Kidney tubule cell (primary cell): ENCODE measurements at places on chromosomes 4 and X.
A peak's percentile ranks its signal among the peaks of the same experiment; 100 is the strongest.

DNA sequence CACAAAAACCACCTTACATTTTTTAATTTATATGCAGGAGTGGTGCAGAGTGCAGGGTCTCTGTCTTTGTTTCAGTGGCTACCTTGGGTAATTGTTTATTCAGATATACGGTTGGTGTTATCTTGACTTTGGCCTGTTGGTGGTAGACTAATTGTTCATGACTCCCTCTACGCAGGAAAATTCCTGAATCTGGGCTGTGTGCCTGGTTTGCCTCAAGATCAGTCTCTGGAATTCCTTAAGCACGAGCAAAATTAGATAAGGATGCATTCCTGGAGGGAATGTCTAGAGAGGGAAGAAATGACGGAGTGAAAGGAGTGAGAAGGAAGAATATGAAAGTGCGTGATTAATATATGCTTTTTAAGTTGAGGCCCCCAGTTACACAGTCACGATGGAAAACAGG lies 576.9 kb upstream of the PCDH10 start:
- DNase-seq: no peak

- peak; percentile 18 for DNase-seq
These were observed 90.2 kb downstream of the ARHGAP10 start for GRCh38 chr4:147822128-147822527.

DNA sequence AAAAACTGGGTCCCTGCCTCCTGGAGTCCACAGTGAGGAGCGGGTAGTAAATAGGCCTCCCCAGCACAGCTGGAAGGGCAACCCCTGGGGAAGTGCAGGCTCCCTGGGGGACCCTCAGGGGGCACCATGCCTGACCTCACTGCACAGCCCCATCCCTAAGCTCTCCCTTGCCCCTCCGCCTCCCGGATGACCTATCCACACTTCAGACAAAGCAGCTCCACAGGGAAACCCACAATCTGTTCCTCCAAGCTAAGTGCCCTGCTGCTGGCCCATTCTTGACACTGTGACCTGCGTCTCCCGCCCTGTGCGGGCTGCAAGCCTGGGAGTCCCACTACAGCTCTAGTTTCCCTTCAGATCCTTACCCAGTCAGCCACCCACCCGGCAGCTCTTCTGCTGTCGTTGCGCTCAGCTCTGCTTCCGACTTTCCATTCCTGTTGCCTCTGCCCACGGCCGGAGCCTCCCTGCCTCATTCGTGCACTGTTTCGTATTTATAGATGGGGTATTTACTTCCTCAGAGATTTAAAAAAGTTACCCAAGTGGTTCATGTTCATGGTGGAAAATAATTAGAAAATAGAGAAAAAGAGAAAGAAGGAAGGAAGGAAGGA lies 47.0 kb upstream of the STOX2 start:
- DNase-seq: no peak

- DNase-seq: peak; percentile 25
These were observed 59.5 kb downstream of the PGRMC2 start for GRCh38 chr4:128227991-128228571.

DNA sequence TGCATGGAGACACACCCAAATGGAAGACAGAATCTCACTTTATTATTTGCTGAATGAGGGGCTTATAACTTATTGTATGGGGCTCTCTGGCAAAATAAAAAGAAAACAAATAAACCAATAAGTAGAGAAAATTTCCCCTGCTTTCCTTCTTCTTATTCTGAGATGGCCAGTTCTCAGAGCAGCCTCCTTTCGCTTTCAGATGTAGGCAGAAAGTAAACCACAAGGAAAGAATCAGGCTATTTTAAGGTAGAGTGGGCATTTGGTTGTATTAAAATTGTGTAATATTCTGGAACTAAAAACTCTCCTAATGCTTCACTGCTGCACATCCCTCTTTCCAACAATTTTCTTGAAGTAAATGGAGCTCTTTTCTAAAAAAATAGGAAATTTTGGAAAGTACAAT lies 241.8 kb downstream of the GALNTL6 start:
- no peak for DNase-seq

DNA sequence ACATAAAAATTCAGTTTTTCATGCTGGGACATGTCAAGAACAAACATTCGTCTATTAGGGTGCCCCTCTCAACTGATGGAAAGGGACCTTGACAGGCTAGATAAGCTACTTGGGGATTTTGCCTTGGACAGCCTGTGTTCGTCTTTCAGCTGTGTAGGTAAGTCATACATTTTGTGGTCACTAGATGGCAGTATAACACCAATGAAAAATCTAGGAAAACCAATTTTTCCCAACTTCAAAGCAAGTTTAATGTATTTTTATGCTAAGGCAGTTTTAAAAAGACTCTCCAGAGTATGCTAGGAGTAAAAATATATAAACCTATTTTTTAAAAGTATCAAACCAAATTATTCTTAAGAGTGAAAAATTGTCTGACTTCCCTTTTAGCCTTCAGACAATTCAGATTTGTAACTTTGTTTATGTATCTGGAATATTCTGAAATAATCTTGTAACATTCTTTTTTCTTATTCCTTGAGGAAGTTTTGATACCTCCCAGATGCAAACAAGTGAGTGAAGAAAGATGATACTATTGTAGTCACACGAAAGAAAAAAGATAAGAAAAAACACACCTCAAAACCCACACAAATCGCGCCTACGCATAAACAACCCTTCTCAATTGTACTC lies 158.3 kb downstream of the CPE start:
- peak; percentile 60 for DNase-seq

GRCh38 chr4:150289198-150289597 lies 211.0 kb downstream of the DCLK2 start:
- no peak for DNase-seq

- DNase-seq: peak; percentile 31
These were observed 834 bp downstream of the NHS start for GRCh38 chrX:17375637-17376430.

DNA sequence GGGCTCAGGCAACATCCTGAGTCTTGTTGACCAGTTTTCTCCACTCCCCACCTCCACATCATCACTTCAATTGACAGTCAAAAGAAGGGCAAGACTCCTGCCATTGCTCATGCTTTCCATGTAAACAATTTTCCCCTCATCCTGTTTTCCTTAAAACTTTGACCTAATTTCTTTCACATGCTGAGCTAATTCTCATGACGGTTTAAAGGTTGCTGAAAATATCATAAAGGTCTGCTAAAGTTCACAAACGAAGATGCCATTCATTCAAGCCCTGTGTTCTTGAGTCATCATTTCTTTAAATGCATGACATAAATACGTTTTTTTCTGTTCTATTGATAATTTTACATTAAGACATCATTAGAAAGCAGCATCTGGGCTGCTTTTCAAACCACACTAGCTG lies 353.9 kb downstream of the NKX6-1 start:
- DNase-seq: no peak

GRCh38 chr4:154348657-154349056 lies 142.9 kb downstream of the DCHS2 start:
- no peak for DNase-seq

DNA sequence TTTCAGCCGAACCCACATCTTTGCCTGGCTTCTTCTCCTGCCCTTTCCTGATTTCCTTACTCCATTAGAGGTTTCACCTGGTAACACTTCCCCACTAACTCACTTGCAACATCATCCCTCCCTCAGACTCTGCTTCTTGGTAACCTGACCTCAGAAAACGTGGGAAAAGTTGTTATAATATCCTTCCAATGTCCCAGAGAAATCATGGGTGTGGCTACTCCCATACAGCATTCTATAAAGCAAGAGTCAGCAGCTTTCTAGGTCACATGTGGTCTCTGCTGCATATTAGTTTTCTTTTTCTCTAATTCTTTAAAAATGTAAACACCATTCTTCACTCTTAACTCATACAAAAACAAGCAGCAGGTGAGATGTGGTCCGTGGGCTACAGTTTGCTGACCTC lies 283.1 kb upstream of the MAOA start:
- DNase-seq: no peak

GRCh38 chr4:118683513-118683912 lies 1.7 kb upstream of the METTL14 start:
- DNase-seq: peak; percentile 27

DNA sequence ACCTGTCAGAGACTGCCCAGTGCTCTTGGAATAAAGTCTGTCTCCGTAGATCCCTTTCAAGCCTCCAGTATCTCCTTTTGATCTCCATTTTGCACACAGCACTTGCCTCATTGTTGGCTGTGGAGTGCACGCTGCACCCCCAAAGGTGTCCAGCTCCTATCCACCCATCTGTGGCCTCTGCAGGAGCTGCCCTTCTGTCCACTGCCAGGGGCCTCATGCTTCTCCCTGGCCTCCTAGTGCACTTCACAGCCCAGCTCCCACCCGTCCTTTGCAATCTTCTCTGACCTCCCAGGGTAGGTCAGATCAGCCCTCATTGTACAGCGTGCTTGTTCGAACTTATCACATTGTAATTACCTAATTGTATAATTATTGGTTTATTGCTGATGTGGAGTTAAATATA lies 18.9 kb downstream of the KIT start:
- no peak for DNase-seq

- no peak for DNase-seq
These were observed 3.7 kb downstream of the MTMR1 start for GRCh38 chrX:150696866-150697265.

GRCh38 chrX:137575596-137576255 lies 9.8 kb downstream of the ZIC3 start:
- DNase-seq: no peak

DNA sequence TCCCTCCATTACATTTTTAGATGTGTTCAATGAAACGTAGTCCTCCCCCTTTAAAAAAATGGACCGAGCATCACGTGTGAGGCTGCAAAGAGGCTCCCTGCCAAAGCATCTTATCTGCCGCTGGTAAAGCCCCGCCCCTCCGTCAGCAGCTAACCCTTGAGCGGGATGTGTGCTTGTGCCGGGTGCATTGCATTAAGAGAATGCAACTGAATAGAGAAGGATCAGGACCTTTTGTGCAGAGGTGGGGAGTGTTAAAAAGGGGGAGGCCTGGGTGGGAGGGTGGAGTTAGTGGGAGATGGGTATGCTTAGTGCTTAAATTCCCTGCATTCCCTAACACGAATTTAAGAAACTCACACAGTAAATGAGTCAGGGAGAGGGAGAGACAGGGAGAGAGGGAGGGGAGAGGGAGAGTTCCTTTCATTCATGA lies 66.0 kb downstream of the TBL1X start:
- peak; percentile 66 for DNase-seq

- DNase-seq: no peak
These were observed 28.6 kb upstream of the ARHGAP24 start for GRCh38 chr4:85446141-85446861.

- peak; percentile 97 for DNase-seq
These were observed 5.3 kb downstream of the ZFYVE28 start for GRCh38 chr4:2412885-2413716.

- no peak for DNase-seq
These were observed 23.1 kb downstream of the CORIN start for GRCh38 chr4:47814618-47815295.

DNA sequence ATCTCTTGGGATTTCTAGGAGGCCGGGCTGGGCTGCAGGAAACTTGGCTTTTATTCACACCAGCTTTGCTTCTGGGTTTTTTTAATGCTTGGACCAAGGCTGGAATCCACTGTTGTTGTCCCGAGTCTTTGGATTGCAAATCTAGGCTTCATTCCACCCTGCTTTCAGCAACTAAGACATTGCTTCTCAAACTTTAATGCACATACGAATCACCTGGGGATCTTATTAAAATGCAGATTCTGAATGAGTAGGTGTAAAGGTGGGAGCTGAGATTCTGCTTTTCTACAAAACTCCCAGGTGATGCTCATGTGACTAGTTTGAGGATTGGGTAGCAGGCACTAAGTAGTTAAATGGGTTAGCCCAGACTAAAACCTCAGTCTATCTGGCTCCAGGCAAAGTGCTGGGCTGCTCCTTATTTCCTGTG lies 39.2 kb upstream of the GPC4 start:
- no peak for DNase-seq

GRCh38 chrX:87397103-87397886 lies 120.3 kb upstream of the KLHL4 start:
- DNase-seq: no peak

DNA sequence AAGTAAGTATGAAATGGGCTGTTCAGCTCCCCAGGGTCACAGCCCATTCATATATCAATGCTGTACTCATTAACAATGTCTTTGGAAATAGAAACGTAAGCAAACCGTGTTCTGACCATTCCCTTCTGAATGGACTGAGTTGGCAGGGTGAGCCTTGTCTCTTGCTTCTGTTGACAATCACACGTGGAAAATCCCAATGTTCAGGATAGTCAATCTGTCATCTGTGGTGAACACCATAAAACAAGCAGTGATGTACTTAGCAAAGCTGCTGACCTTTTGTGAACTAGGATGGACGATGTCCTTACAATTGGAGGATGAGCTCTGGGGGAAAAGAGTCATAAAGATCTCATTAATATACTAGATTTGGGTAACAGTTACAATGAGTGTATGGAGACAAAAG lies 109.6 kb upstream of the PAQR3 start:
- DNase-seq: no peak

GRCh38 chr4:100881283-100881682 lies 363.5 kb upstream of the EMCN start:
- no peak for DNase-seq

DNA sequence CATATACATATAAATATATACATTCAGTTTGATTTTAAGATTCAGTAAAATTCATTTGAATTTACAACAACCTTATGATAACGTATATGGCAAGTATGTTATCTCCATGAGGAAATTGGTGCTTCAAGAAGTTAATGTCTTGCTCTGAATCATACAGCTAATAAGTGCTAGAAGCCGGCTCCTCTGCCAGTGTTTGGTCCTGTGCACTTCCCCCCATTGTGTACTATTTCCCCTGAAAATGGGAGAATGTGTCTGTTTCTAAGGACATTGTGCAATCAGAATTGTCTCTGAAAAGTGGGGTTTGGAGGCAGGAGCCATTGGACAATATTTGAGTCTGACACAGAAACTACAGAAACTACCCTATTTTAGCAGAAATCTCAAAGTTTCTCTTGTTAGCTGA lies 135.9 kb downstream of the CPE start:
- no peak for DNase-seq

GRCh38 chr4:118898684-118899138 lies 10.1 kb downstream of the SYNPO2 start:
- DNase-seq: no peak

GRCh38 chrX:1392376-1393068 lies 609 bp upstream of the SLC25A6 start:
- DNase-seq: peak; percentile 54

DNA sequence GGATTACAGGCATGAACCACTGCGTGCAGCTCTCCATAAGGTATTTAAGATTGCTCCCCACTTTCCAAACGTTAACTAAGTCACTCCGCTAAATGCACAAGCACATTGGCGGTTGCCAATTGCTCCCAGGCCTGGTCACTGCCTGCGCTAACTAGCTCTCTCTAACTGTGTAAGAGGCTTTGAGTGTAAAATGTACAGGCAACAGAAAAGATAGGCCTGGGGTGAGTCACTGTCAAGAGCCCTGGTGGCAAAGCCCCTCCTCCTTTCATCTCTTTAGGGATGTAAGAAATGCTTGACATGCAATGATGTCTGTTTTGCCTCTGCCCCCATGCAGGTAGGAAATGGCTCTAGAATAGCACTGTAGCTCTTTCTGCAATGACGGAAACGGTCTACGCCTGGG lies 329.7 kb upstream of the GATB start:
- peak; percentile 61 for DNase-seq
